ENCODE measurements at places on chromosomes 7 and 10. TPM values are rescaled to one million over a fixed set of nuclear protein-coding genes. Genes with fewer than 3 reads are reported as not detected.

DNA sequence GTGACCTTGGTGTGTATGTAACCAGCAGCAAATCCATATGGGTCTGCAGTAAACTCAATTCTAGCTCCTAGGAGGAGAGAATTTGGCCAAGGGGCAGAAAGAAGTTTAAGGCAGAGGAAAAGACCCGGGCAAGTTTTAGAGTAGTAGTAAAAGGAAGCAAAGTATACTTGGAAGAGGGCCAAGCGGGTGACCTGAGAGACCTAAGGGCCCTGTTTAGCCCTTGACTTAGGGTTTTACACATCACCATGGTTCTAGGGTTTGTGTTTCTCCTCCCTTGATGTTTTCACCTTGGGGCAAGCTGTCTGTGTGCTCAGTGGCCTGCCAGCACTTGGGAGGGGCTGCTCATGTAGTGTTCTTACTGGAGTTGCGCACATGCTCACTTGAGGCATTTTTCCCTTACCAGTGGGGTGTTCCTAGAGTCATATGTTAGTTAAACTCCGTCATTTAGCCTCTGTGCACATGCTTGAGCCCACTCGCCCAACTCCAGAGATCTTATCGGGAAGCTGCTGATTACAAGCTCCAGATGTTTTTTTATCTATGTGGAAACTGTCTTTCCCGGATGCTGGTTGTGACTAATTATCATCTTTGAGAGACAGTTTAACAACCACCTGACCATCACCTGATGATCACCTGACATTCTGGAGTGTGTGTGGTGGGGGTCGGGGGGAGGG lies 137.6 kb upstream of the PRSS1 start:
- no peak for DNase-seq

CCDC186 gene
- 18.8 TPM for total RNA-seq

DNA sequence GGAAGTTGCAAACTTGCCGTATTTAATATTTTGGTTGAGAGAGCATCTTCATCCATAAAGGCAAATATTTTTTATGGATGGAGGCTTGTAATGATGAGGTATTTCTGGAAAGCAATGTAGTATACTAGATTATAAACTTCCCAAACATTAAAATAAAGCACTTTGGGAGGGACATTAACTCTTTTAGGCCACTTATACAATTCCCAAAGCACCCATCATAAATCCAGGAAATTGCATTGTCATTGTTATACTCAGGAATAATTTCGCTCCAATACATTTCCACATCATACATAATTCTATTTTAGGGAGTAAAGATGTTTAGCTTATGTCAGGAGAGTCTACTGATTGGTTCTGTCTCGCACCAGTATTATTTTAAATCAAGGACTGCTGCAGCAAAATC lies 212.7 kb upstream of the MKI67 start:
- no peak for DNase-seq

DNA sequence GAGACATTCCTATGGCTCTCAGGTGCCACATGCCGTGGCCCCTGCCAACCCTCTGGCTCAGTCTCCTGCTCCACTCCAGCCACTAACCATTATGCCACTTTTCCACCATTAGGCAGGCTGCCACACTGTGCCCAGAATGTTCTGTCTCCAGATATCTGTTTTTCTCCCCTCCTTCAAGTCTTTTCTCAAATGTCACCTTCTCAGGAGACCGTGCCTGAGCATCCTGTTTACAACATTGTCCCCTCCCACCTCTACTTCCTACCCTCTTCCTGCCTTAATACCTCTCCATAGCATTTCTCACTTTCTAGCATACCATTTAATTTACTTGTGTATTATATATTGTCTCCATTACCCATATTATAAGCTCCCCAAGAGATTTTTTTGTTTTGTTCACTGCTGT lies 162.5 kb upstream of the LYZL2 start:
- no peak for DNase-seq

DNA sequence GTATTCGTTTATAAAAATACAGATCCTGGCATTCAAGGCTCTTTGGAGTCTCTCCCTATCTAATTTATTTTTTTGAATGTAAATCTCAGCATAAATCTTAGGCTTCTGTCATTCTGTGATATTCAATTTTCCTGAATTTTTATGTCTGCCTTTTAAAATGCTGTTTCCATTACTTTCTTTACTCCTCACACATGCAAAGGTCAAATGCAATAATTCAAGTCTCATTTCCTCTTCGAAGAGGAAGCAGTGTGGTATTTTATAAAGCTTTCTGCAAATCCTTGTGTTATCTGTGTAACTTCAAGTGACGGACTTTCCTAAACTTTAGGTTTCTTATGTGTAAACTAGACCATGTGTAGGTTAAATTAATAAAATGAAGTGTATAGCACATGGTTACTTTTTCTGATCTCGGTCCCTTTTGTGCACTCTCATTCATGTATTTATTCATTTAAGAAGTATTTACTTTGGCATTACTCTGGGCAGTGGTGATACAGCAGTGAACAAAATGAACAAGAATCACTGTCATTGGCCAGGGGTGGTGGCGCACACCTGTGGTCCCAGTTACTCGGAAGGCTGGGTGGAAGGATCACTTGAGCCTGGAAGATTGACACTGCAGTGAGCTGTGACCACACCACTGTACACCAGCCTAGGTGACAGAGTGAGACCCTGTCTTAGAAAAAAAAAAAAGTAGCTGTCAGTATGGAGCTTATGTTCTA lies 332.2 kb downstream of the EXOC4 start:
- no peak for DNase-seq

GIMAP1 gene
- total RNA-seq, result 5.9 TPM

C10orf105 gene
- total RNA-seq, result 0.05 TPM

DNA sequence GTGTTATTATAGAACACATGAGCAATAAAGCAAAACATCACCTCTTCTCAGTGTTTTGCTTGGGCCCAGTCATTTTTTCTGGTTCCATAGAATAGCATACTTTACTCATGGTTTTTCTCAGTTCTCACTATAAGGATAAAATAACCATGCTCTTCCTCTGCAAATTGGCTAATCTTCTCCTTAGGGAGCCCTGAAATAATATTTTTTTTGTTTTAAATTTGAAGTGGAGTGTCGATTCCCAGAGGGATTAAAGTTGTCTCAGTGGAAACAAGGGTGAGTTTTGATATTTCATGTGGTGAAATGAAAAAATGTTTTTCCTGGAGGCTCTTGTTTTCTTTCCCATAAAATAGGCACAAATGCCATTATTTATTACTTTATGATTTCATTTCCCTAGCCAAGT lies 127.3 kb downstream of the NOC3L start:
- DNase-seq, result no peak

DNA sequence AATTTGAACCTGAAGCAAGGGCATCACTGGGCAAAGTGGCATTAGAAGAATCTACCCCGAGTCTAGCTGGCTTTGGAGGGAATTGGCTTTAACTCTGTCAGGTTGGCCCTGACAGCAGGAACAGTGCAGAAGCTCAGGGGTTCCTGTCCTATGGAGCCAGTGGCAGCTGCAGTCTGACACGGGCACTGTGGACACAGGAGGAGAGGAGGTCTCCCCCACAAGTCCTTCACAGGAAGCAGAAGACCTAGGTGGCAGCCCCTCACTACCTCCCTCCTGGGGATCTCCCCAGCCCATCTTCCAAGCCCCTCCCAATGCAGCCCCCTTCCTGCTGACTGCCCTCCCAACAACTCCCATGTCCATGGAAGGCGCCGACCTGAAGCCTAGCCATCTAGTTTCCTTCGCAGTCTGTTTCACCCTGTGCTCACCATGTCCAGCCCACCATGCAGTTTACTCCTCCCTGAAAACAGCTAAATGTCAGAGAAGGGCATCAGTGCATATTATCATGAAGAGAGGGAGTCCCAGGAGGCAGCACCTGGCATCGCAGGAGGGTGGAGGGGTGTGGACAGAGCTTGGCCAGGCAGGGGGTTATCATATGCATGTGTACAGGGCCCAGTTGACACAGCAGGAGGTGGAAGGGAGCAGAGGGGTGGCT lies 17.9 kb upstream of the GDF10 start:
- DNase-seq, result no peak

ATP6V0E2 gene
- 120 TPM for total RNA-seq

- DNase-seq, result no peak
Observed at GRCh38 chr7:47516386-47516785, 65.5 kb downstream of the TNS3 start.

- no peak for DNase-seq
Observed at GRCh38 chr10:80108576-80109239, 23.8 kb upstream of the PLAC9 start.

HABP2 gene
- total RNA-seq, result not detected

FAM13C gene
- total RNA-seq, result 5.2 TPM

DNA sequence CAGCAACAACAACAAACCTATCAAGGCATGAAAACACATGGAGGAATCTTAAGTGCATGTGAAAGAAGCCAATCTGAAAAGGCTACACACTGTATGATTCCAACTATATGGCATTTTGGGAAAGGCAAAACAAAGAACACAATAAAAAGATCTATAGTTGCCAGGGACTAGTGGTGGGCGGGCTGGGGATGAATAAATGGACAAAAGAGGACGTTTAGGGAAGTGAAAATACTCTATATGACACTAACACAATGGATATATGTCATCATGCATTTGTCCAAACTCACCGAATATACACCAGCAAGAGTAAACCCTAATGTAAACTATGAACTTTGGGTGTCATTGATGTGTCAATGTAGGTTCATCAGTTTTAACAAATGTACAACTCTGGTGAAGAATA lies 89.1 kb downstream of the SEMA3E start:
- no peak for DNase-seq

AKAP9 gene
- total RNA-seq, result 49.4 TPM

- DNase-seq, result no peak
Observed at GRCh38 chr10:78405736-78406135, 372.1 kb downstream of the RPS24 start.

- DNase-seq, result no peak
Observed at GRCh38 chr7:116232350-116232749, 22.0 kb downstream of the TES start.

GRCh38 chr7:126460664-126461063 lies 792.1 kb downstream of the GRM8 start:
- DNase-seq, result no peak

GPER1 gene
- total RNA-seq, result 3.0 TPM

JCAD gene
- total RNA-seq, result 23.5 TPM

DNA sequence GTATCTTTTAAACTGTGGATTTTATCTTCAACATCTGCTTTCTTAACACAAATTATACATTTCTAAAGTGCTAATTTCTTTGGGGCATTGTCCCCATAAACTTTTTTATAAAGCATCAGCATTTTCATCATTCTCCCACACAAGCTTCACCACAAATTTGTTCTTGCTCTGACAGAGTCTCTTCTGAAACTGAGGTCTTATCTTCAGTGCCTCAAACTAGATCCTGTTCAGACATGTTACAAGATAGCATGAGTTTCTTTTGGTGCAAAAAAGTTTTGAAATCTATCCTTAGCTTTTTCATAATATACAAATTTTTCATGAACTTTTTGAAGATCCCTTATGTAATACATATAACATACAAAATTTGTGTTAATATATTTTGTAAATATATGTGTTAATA lies 346.6 kb downstream of the IPMK start:
- DNase-seq, result no peak

GRCh38 chr7:123260428-123260960 lies 60.7 kb upstream of the SLC13A1 start:
- no peak for DNase-seq

GRCh38 chr7:137196648-137197047 lies 146.9 kb downstream of the PTN start:
- DNase-seq, result no peak

DNA sequence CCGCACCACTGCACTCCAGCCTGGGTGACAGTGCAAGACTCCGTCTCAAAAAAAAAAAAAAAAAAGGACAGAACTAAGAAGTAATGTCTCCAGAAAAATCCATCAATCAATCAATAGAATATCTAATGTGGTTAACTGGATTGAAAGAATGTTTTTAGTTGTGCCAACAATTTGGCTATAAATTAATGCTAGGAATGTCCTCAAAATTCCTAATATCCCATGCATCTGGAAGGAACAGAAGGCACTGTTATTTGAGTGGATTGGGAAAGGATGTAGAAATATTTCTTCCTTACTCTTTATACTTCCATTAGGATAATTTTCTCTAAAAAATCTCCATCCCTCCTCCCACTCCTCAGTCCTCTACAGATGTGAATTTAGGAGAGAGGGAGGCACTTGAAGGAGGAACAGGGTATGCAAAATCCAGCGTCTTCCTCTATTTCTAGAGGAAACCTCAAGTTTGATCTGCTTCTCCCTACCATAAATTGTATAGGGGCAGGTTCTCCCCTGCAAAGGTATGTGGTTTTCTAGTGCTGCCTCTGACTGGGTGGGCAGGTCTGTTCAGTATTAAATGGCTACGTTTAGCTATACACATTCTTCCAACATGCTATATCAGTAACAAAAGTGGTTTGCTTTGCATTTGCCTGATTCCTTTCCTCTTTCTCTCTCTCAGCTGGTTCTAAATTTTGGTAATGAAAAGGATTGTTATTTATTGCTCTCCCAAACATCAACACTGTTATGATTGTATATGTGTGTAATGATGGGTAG lies 54.1 kb downstream of the RNLS start:
- no peak for DNase-seq

AOC1 gene
- 0.36 TPM for total RNA-seq

- DNase-seq, result no peak
Observed at GRCh38 chr7:25408012-25408687, 179.9 kb upstream of the NPVF start.

NXPH1 gene
- not detected for total RNA-seq

FGFBP3 gene
- total RNA-seq, result 0.22 TPM

LRRD1 gene
- total RNA-seq, result not detected

DNA sequence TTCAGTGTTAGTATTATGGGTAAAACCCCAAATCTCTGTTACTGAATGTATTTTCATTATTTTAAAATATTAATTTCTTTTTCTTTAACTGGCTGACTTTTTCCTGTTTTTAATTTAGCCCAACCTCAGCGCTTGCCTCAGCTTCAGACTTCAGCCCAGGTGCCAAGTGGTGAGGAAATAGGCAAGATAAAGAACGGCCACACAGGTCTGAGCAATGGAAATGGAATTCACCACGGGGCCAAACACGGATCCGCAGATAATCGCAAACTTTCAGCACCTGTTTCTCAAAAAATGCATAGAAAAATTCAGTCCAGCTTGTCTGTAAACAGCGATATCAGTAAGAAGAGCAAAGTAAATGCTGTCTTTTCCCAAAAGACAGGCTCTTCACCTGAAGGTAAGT lies 57.5 kb downstream of the MDFIC start:
- DNase-seq, result peak; percentile 37

GRCh38 chr7:50182759-50183158 lies 89.7 kb upstream of the ZPBP start:
- DNase-seq, result no peak

DNA sequence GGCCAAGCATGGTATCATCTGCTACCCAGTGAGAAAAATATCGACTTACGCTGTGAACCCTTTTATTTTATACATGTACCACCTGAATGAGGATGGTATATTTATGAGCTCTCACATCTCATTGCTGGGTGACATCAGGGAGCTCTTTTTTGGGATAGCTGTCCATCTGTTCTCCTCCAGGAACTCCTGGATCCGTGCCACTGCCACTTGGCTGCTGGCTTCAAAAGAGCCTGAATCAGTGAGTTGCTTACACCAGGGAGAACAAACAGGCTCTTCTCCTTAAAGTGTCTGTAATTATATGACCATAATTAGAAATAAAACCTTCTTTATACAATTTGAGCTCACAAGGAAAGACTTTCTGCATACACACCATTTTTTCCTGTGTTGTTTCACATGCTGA lies 106.2 kb downstream of the KAT6B start:
- peak; percentile 83 for DNase-seq

SLC13A4 gene
- 0.44 TPM for total RNA-seq

- DNase-seq, result no peak
Observed at GRCh38 chr10:124554085-124554858, 92.6 kb downstream of the LHPP start.

Data from left ventricle myocardium inferior (tissue), 1 donor.